ENCODE measurements at places on chromosomes 2 and 18.

DNA sequence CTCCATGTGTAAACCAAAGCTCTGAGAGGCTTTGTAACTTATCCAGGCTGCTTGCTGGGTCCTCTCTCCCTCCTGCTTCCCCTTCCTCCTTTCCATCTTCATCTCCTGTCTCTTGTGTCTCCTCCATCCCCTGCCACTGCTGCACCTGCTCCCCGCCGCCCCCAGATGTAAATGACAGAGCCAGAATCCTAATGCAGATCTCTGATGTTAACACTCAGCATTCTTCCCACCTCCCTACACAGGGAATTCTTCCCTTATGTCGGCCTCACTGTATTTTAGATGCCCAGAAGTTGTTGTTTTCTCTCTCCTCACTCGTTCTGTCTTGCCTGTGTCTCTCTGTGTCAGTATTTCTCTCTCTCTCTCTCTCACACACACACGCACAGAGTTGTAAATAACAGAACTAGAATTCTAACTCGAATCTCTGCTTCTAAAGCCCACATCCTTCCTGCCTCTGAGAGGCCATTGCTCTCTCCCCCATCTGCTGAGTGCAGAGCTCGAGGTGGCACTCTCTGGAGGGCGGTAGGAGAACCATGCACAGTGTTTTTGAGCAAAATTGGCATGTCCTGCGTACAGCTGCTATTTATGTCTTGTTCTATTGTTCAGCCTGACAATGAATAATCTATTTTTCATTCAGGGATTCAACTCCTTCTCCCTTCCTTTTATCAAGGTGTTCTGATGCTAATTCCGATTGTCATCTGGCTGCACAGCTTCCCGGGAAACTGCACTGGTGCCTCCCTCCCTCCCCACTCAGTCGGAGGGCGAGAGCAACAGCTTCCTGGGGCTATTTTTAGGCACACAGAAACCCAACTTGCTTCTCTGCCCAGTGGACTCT is 219.9 kb downstream of the SH3RF3 start:
- DNase-seq = no peak

DNA sequence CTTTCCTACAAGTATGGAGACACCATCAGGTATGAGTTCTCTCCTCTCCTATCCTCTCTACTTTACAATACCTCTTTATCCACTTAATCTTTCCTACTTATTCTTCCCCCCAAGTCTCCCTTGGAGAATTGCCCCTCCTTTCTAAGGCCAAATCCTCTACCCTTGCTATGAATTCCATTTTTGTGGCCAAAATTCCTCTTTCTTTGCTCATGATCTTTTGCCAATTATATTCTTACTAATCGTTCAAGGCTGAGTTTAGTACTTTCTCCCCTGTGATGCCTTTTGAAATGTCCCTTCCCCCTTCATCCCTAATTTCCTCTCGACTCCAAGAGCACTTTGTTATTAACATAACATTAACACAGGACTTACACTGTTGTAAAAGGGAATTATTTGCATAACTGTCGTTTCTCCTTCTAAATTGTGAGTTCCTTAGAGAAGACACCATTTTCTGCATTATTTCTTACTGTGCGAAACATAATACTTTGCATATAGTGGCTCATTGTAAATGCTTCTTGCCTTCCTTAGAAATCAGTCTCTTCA is 133.4 kb downstream of the KCTD1 start:
- DNase-seq = no peak

DNA sequence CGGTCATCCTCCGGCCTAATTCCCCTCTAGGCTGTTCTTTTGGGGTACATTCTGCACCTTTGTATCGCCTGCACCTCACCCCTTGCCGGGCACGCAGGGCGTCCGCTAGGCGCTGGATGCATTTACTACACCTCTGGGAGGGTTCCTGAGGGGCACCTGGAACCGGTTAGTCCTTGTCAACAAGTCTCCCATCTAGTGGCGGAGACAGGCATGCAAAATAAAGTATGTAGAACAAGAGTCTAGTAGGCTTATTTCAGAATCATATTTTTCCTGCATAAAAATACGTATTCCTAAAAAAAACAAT is 705 bp upstream of the TEX261 start:
- peak; percentile 51 for DNase-seq

DNA sequence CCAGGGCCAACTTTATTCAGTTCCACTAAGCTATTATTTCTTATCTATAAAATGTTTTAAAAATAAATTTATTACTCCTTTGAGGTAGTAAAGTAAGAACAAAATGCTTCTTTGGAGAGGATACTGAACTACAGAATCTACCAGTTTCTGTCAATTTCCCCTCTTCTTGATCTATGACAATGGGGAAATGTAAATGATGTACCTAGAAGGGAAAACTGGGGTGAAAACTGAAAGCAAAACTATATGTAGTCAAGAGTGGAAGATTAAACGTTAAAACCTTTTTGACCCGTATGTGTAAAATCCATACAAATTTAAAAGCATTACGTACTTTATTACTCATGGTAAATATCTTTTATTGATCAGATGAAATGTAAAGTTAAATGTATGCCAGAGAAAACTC is 1287.8 kb upstream of the TMEFF2 start:
- DNase-seq = no peak

- DNase-seq = no peak
Observed at GRCh38 chr2:146135245-146135644, 1615.3 kb upstream of the ZEB2 start.

GRCh38 chr18:6797171-6797570 is 67.7 kb downstream of the ARHGAP28 start:
- DNase-seq = no peak

GRCh38 chr2:19327496-19327895 is 30.9 kb downstream of the OSR1 start:
- no peak for DNase-seq

DNA sequence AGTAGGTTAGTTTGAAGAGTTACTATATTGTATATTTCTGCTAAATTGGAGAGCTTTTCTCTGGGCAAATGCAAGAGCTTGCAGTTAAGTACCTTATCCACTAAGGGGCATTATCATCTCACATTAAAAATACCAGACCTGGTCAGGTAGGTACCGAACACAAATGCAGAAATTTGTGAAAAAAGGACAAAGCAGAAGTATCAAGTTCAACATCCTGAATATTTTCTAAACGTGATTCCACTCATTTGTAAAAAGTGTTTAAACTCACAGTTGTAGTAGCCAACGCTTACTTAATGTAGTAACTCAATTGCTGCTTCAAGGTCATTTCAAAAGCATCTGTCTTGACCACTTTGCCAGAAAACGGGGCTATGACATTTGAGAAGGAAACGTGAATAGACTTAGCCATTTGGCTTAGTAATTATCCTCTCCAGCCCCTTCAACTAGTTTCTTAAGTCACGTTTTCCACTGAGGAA is 52.1 kb downstream of the CYRIA start:
- DNase-seq = no peak

DNA sequence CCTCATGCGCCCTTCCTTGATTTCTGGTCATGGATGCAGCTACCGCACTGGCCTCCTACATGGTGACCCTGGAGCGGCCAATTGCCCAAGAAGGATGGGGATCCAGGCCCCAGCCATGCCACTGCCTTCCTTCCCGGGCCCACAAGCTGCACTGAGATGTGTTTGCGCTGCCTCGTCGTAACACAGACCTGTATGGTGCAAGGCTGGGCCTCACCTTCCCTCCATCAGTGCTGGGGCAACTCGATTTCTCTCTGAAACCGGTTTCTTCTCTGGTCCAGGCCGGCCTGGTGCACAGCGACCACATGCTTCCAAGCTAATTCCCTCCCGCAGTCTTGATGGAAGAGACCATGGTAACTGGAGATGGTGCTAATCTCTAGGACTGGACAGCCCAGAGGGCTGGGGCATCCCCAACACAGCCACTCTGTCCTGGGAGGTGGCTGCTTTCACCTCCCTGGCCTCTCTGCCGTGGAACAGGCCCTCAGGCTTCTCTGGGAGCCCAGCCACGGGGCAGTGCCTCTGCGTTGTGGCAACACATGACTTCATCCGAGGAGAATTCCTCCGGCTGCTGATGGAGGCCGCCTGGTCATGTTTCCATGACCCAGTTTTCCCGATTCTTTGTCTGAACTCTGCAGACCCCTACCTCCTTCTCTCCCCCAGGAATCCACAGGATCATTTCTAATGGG is 184.2 kb downstream of the GLI2 start:
- no peak for DNase-seq

Data from activated T-cell treated with anti-CD3 and anti-CD28 coated beads, Interleukin-2, amount 50 U/mL, for 4 hours (primary cell).